ENCODE measurements at places on chromosomes 12 and 14.
A peak's percentile ranks its signal among the peaks of the same experiment; 100 is the strongest.

DNA sequence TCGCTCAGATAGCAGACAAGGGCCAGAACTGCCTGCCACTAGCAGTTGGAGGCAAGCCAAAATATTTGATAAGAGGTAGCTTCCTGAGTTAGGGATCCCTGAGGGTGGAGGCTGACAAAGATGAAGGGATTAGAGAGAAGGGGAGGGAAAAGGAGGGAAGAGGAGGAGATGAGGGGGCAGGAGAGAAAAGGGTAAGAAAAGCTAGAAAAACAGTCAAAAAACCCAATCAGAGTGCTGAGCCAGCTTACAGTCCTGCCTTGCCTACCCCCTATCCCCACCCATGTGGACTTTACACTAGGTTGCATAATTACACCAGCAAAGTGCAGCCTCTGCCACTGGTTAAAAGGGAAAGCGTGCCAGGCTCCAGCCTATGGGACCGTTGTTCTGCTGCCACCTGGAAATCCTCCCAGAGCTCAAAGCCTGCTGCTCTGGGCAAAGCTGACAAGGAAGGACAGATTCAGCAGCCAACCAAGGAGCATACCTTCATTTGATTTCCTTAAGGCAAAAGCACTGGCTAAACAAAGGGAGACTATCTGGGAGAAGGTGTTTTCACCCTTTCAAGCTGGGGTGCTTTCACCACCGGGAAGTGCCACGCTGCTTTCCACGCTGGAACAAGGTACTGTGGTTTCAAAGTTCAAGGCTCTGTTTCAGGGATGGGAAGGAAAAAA lies 3.8 kb upstream of the NUMB start:
- no peak for DNase-seq

GRCh38 chr14:97930166-97930565 lies 1133.0 kb downstream of the VRK1 start:
- DNase-seq = no peak

GRCh38 chr14:101909371-101910096 lies 54.8 kb upstream of the DYNC1H1 start:
- no peak for DNase-seq

- no peak for DNase-seq
These were observed 25.1 kb downstream of the RBMS2 start for GRCh38 chr12:56546680-56547079.

- no peak for DNase-seq
These were observed 122.8 kb downstream of the CRACR2A start for GRCh38 chr12:3630111-3630510.

DNA sequence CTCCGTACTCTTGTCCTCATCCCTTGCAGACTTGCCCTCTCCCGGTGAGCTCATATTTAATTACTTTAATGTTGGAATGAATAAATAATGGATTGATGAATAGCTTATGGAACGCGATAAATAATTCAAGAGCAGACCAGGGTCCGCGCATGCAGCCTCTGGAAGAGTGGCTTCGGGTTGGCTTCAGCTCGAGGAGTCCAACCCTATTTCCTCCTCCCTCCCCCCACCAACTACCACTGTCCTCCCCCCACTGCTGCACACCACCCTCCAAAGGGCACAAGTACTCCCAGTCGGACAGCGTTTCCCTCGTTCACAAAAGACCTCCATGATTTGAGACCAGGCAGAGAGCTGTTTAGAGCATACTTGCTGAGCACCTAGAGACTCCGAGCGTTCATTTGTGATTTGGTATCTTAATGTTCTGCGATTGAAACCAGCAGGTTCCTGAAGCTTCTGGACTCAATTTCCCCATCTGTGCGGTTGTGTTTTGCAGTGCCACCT lies 647 bp upstream of the SIX1 start:
- no peak for DNase-seq

GRCh38 chr14:71137536-71138447 lies 230.5 kb downstream of the PCNX1 start:
- DNase-seq = no peak

DNA sequence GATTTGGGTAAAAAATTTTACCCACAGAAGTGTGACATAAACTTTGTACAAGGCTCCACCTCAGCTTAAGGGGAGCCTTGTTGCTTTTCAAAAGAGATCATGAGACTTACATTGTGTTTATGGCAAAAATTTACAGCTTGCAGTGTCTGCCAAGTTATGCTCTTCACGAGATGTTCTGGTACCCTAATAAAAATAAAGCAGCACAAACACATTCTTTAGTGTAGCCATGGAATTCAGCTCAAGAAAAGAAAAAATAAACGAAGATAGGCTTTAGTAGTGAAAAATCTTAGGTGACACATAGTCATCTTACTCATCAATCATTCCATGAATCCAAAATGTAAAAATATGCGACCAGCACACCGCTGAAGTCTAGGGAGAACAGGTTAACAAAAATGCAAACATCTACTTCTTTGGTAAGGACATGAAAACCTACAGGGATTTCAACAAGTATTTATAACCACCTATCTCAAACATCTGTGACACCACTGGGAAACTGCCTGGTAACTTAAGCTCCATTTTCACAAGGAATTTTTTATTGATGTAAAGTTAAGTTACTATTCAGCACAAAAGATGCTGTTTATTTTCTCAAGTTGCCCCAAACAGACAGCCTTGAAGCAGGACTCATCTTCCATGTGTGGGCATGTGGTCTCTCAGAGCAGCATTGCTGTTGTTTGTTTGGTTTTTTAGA lies 32.9 kb downstream of the DMAC2L start:
- no peak for DNase-seq

GRCh38 chr12:89556976-89557375 lies 31.1 kb upstream of the POC1B start:
- no peak for DNase-seq

- DNase-seq = no peak
These were observed 83.9 kb downstream of the KNTC1 start for GRCh38 chr12:122610911-122611310.

- DNase-seq = no peak
These were observed 231.4 kb upstream of the DDHD1 start for GRCh38 chr14:53384536-53384935.

DNA sequence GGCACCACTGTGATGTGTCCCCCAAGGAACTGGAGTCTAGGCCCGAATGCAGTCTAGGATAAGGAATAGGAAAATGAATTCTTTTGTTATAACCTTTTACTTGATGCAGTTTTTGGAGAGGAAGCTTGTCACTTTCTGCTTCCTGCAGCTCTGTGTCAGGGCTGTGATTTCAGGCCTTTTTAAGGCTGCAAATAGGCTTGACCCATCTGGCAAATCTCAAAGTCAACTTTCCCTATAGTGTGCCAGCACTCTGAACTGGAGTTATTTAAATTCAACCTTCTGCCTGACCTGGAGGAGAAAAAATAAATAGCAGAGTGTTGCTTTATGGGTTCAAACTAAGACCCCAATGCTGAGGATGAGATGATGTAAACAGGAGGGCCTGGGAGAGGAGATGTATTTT lies 51.8 kb upstream of the CEP83 start:
- DNase-seq = no peak

DNA sequence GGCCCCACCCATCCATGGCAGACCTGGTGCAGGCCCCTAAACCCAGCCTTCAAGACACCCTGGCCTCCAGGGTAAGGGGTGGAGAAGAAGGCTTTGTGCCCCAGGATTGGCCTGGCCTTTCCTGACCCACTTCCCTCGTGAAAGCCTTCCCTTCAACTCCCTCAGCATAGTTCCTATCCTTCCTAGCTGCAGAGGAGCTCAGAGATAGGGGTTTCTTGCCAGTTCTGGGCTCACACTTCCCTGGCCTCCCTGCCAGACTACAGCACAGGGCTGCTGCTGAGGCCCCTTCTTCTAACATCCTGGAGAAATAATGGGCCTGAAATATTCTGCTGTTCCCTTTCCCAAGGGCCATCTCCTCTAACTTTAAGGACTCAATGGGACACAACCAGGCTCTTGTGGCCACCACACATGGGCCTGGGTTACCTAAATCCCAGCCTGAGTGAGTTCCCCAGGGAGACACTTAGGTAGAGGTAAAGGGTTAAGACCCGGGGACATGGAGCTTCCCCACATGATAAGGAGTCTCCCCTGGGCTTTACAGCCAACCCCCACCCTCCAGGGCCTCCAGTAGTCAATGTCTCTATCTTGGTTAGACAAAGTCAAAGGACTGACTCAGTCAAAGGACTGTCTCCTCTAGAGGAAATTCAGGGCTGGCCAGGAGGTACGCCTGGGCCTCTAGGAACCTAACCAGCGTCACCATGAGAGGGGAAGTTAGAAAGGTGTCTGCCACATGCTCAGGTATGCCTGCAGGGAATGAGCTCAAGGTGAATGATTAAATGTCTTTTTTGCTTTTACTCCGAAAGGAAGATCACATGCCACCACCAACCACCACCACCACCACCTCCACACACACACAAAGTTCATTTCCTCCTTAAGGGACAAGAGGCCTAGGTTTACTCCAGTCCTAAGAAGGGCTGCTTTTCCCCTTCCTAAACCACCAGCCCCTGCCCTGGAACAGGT lies 7.1 kb downstream of the ZFP36L1 start:
- DNase-seq = no peak

- DNase-seq = no peak
These were observed 4.1 kb downstream of the SMIM41 start for GRCh38 chr12:52083638-52083996.

GRCh38 chr12:59344224-59344623 lies 251.6 kb upstream of the SLC16A7 start:
- DNase-seq = no peak

DNA sequence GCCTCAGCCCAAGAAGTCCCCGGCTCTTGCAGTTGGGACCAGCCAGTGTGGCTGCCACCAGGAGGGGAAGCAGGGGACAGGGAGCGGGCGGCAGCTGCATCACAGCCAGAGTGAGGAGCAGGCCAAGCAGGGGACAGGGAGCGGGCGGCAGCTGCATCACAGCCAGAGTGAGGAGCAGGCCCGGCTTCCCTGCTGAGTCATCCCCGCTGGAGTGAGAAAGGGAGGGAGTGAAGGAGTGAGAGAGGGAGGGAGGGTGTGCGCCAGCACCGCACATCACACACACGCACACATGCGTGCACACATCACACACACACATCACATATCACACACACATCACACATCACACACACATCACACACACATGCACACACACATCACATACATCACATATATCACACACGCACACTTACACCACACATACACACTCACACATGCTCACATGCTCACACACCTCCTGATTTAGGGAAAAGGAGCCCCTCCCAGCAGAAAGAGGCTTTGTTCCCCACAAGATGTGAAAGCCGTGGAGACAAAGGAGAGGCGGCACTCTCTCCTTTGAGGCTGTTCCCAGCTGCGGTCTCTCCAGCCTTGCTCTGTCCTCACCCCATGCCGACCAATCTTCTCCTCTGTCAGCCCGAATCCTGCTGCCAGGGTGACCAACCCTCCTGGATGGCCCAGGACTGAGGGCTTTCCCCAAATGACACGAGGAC lies 16.7 kb upstream of the ZDHHC22 start:
- peak; percentile 57 for DNase-seq

DNA sequence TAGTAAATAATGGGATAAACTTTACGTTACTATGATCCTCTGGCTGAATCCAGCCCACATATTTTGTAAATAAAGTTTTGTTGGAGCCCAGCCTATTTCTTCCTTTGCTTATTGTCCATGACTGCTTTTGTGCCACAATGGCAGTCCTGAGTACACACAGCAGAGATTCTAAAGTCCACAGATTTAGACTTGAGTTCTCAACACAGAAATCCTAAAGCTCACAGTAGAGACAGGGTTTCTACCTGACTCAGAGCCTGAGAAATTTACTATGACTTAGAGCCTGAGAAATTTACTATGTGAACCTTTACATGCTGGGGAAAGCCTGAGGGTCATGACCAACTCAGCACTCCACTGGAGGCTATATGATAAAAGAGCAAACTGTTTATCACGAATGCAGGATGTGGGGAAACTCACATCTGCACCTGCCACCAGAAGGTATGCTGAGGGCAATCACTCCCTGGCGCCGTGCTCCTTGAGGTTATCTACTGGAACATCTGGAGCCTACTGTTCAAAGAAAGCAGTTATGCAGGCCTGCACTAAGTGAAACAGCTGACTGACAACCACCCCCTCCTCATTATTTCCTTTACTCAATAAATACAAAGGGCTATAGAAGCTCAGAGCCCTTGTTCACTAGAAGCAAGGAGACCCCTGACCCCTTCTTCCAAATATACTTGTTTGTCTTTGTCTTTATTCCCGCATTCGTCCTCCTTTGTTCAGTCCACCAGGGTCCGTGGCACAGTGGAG lies 52.6 kb upstream of the BICD1 start:
- no peak for DNase-seq

GRCh38 chr14:75871181-75871880 lies 110.5 kb downstream of the TGFB3 start:
- DNase-seq = no peak

DNA sequence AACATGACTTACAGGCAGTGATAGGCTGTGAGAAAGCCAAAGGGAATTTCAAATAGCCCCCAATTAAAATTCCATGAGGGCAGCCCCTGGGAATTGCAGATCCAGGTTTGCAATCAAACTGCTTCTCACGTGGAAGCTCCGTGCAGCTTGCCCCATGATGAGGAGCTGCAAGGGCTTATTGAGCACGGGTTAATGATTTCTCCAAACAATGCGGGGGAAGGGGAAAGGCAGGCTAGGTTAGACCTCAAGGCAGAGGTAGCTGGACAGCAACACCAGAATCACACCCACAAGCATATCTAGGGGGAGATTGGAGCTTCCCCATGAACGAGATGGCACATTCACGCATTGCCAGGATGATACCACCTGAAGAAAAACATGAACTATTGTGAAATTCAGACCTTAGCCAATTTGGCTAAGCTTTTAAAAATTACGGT lies 5.0 kb upstream of the DUSP6 start:
- no peak for DNase-seq

DNA sequence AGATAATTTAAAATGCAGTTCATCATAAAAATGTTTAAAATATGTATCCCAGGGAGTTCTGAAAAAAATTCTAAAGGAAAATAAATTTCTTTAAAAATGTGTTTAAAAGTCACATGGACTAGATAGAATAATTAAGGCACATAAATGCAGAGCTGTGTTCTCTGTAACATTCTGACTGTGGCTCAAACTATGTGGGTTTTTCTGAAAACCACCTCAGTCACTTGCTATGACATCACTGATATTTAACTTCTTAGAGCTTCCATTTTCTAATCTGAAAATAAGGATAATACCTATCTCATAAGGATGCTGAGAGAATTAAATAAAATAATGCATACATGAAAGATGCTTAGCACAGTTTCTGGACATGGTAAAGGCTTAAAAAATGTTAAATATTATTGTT lies 107.3 kb downstream of the SLC41A2 start:
- no peak for DNase-seq
